CD8-positive, alpha-beta memory T cell (primary cell): ENCODE measurements at places on chromosomes 12 and 14. TPM values are rescaled to one million over a fixed set of nuclear protein-coding genes. Genes with fewer than 3 reads are reported as not detected.
A peak's percentile ranks its signal among the peaks of the same experiment; 100 is the strongest.

GRCh38 chr12:49905718-49906314 is 2.1 kb upstream of the FAIM2 start:
- DNase-seq = no peak

- no peak for DNase-seq
Observed at GRCh38 chr12:65667932-65668331, 156.4 kb upstream of the HMGA2 start.

DNA sequence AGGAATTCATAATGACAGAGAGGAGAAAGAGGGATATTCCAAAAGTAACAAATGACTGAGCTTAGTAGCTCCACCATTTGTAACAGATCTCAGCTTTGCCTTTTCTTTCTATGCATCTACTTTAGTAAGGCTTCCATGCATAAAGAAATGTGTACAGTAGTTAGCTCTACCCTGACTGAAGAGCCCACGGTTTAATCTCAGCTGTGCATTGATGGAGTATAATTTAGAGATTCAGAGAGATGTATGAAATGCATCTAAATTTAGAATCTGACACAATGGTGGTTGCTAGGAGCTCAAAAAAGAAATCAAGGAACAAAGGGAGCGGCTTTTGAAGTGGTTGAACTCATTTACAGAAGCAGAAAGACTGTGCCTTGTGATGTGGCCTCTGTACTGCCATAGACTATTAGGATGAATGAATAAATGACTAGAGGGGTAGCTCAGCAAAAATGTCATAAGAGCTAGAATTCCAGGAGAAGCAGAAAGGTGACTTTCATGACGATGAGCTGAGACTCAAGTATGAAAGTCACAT is 838.6 kb downstream of the RPS29 start:
- no peak for DNase-seq

GRCh38 chr12:89353823-89354611 is 1.7 kb upstream of the DUSP6 start:
- peak; percentile 64 for DNase-seq

DNA sequence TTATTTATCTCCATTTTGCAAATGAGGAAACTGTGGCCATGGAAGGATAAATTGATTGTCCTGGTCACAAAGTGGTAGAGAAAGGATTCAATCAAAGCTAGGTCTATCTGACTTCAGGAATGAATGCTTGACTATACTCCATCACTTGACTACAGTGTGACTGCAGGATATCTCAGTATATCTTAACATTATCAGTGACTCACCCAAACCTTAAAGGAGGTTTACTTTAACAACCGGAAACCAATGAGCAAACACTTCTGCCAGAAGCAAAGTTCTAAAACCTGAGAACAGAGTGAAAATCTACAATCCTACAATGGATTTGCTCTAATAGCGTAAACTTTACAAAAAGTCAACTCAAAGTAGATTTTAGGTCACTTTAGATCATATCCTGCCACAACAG is 277.0 kb downstream of the CEP128 start:
- no peak for DNase-seq

DNA sequence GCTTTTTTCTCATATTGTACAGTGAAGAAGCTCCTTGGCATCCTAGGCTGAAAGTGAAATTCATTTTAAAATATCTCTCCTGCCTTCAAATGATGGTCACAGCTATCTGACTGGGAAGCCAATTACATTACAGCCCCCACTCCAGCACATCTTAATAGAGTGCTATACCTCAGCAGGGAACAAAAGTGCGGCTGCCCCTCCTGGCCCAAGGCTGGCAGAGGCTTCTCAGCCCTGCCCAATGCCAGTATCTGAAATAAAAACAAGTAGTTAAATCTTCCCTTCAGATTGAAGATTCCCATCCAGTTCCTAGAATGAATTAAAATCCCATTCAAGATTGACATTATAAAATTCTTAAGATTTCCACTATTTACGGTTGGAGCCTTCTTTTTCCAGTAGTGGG is 54.9 kb upstream of the GNG2 start:
- no peak for DNase-seq

DNA sequence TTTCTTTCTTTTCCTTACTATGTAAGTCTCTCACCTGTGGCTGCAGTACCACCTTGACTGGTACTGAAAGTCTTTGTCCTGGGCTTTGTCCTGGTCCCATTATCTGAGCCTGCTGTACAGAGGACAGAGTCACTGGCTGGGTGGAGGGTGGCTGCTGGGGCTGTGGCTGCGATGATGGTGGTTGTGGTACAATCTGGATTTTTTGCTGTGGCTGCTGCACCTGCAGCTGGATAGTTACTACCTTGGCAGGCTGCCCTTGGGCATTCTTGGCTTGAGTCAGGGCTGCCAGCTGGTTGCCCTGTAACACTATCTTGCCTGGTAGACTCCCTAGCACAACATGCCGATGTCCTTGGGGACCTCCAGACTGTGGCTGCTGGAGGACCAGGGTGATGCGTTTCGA is 27.0 kb downstream of the CHD8 start:
- no peak for DNase-seq

GRCh38 chr12:121233628-121234020 is 23.7 kb downstream of the P2RX4 start:
- no peak for DNase-seq

DNA sequence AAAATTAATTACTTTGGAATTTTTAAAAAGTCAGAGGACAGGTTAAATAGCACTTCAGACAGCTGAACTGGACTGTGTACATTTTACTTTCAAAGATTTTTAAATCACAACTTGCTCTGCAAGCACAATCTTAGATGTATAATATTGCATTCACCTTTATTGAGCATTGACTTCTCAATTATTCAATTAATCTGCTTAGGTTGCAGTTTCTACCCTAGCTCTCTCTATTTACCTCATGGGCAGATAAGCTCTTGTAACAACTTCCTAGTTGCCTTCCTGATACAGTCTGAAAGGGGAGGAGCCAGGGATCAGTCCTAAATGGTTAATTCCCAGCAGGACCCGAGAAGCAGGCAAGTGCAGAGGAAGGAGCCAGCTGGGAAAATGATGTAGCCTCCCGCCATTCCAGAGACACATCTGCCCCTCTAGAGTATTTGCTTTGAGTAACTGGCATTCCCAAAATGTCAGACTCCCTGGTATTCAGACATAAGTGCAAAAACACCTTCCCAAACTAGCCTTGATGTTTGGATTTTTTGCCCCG is 302.8 kb downstream of the GALC start:
- no peak for DNase-seq

GRCh38 chr12:83827860-83828259 is 1084.7 kb downstream of the SLC6A15 start:
- no peak for DNase-seq

DNA sequence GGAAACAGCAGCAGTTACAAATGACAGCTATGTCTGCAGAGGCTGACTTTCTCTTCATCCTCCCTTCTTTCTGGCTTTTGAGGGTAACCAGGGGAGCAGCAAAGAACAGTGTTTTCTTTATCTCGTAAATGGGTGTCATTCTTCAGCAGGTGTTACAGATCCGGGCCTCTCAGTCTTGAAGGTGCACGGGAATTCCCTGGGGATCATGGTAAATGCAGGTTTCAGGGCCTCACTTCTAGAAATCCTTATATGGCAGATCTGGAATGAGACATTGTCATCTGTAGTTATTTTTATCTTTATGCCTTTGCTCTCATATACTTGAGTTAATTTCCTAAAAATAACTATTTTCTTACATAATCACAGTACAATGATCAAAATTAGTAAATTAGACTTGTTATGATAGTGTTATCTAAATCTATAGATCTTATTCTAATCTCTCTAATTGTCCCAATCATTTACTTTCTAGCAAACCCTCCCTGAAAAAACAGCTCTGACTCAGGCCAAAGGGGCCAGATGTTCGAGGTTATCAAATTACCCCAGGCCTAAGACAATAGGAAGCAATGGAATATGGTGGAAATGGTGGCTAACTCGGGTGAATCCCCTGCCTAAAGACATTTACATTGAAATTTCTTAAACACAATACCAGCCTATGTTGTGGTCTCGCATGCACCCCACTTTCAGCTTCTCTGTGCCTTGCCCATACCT is 145.0 kb downstream of the CAND1 start:
- DNase-seq = no peak

- DNase-seq = no peak
Observed at GRCh38 chr12:16670456-16671050, 64.6 kb upstream of the LMO3 start.

DNA sequence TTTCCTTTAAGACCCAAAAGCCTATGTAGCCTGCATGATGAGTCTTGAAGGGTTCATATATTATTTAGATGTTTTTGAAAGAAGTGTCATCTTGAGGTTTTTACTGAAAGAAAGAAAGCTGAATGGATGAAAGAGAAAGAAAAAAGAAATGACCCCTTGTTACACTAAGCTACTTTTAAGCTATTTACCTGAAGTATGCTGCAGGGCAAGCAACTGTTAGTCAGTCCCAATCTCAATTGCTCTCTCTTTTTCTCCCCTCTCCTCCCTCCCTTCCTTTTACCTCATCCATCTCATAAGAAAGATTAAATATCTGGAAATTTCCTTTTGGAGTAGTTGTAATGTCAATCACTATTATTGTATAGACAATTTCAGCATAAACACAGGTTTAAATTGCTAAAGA is 512.4 kb downstream of the TMTC2 start:
- DNase-seq = no peak

The OASL gene
- polyA plus RNA-seq = 21.2 TPM

The KLRC4 gene
- 3.4 TPM for polyA plus RNA-seq

The AKAP3 gene
- polyA plus RNA-seq = 1.6 TPM

The GZMB gene
- 78.6 TPM for polyA plus RNA-seq

The TMEM132C gene
- polyA plus RNA-seq = not detected

The ARHGEF40 gene
- polyA plus RNA-seq = 0.40 TPM

The CCDC196 gene
- polyA plus RNA-seq = not detected

The RABGGTA gene
- polyA plus RNA-seq = 37.7 TPM
